NCI-H1694 (cell line): ENCODE measurements at places on chromosomes 13 and 19.
A peak's percentile ranks its signal among the peaks of the same experiment; 100 is the strongest.

DNA sequence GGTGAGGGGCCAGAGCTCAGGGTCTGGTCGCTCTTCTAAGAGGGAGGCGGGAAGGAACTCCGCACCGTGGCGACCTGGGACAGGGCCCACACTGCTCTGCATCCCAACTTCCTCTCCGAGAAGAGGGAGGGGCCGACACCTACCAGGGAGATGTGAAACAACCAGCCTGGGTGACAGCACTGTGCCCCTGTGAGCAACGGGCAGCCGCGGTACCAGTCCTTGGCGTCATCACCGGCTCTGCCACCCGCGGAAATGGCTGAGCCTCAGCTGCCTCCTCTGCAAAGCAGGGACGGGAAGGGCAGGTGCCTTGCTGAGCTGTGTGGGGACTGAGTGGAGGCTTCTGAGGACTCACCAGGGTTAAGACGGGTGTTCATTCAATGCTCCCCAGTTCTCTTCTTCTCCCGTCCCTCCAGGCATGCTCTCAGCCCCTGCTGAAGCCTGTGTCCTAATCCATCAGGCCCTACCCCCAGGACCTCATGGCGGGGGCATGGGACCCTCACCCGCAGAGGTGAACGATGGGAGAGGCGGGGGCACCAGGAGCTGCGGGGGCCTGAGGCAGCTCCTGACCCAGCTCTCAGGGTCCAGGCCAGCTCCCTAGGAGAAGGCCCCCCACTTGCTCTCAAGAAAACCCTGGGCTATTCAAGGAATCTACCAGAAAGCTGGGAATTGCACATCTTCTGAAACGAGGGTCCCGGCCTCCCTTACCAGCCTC lies 9.3 kb downstream of the ZNF787 start:
- DNase-seq = no peak

DNA sequence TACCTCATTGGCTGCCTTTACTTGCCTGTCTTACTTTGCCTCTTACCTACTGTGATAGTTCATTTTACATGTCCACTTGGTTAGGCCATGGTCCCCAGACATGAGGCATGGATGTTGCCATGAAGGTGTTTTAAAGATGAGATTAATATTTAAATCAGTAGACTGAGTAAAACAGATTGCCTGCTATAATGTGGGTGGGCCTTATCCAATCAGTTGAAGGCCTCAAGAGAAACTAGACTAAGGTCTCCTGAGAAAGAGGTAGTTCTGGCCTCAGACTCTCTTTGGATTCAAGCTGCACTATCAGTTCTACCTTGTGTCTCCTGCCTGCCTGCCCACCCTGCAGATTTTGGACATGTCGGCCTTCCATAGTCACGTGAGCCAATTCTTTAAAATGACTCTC lies 26.1 kb downstream of the ADGRE3 start:
- no peak for DNase-seq

DNA sequence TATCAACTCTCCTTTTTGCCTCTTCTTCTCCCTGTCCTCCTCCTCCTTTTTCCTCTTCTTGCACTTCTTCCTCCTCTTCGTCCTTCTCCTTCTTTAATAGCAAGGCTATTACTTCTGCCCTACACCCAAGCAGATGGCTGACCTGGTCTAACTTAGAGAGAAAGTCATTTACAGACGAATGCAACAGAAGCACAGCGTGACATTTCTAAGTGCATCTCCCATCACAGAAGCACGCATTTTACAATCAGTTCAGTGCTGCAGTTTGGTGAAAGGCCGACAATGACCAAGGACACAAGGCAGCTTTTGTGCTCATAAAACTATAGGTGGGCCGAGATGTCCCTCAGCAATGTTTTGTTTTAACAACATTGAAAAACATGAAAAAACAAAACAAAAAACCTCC lies 231.5 kb downstream of the FGF14 start:
- no peak for DNase-seq

DNA sequence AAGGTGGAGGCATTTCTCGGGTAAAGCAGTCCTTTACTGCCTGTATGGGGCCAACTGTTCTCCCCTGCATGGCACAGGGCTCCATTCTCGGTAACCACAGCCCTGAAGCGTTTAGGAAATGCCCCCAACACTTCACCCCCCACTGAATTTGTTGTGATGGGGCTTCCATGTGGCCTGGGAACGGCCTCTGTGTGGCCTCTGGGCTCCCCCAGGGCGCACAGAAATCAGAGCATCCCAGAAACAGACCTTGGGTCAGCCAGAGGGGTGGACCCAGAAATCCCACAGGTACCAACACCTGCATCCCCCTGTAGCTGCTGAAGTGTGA lies 153.7 kb upstream of the VSTM2B start:
- no peak for DNase-seq

GRCh38 chr13:20550799-20551198 lies 16.2 kb upstream of the IFT88 start:
- no peak for DNase-seq

DNA sequence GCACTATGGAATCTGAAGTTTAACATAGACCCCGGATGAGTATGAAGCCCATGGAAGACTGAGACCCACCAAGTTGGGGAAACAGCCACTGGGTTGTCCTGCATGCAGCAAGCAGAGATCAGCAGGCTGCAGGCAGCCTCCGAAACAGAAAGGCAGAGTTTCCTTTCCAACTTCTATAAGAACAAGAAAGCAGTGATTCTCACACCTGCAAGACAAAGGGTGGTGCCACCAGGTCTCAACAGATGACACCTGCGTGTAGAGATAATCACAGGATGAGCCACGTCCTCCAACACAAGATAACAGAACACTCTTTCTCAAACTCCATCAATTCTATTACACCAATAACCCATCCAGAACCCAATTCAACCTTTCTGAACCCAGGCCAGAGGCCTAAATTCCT lies 457.9 kb downstream of the FOXO1 start:
- DNase-seq = no peak

DNA sequence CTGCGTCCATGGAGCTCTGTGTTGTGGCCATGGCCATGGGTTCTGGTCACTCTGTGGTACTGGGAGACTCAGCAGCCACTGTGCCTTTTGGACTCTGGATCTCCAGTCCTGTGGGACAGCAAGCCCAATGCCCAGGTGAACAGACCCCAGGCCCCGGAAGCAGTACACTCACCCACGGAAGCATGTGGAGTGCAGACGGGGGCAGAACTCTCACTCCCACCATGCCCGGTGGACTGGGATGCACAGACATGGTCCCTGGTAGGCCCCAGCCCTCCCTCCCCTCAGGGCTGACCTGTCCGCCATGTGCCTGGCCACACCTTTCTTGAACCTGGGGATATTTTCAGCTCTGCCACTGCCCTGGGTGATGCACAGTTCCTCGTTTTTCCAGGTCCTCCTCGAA lies 163.3 kb downstream of the URI1 start:
- no peak for DNase-seq

DNA sequence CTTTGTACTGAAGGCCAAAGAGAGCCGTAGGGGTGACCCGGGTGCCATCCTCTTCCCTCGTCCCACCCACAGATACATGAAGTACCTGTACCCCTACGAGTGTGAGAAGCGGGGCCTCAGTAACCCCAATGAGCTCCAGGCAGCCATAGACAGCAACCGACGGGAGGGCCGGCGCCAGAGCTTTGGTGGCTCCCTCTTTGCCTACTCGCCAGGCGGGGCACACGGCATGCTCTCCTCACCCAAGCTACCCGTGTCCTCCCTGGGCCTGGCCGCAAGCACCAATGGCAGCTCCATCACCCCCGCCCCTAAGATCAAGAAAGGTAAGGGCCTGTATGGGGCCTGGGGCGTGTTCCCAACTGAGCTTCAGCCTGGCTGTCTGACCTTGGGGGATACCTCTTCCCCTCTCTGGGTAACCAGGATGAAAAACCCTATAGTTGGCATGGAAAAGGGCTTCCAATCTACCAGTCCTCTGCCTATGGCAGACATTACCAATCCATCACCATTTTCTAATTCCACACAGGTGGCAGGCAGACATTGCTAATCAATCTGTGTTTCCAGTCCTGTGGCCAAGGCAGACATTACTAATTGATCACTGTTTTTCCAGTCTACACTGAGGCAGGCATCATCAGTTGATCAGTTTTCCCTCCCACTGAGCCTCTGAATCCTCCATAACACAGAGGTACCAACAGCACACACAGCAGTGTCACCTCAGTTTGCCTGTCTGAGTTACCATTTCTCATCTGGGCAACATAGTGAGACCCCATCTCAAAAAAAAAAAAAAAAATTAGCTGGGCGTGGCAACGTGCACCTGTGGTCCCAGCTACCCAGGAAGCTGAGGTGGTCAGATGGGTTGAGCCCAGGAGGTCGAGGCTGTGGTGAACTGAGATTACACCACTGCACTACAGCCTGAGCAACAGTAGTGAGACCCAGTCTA lies 19.1 kb upstream of the WDR18 start:
- DNase-seq = no peak

- DNase-seq = no peak
Observed at GRCh38 chr13:24313439-24313838, 4.1 kb downstream of the C1QTNF9 start.

DNA sequence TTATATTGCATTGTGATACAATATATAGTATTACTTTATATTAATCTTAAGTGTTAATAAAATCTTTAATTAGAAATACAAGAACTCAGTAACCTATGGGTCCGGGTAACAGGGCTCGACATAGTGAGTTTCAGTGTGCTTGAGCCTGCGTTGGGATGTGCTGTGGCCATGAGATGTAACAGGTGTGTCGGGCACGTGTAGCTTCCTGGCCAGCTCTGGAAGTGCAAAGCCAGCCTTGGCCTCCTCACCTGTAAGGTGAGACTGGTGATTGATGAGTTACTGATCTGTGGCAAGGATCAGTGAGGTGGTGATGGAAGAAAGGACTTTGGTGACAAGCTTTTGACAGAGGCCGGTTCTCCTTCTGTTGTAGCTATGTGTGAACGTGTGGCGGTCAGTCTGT lies 19.2 kb downstream of the ATP4B start:
- DNase-seq = no peak

GRCh38 chr19:47456721-47457474 lies 14.8 kb downstream of the SLC8A2 start:
- no peak for DNase-seq

- no peak for DNase-seq
Observed at GRCh38 chr19:35061583-35062373, 20.3 kb downstream of the HPN start.

DNA sequence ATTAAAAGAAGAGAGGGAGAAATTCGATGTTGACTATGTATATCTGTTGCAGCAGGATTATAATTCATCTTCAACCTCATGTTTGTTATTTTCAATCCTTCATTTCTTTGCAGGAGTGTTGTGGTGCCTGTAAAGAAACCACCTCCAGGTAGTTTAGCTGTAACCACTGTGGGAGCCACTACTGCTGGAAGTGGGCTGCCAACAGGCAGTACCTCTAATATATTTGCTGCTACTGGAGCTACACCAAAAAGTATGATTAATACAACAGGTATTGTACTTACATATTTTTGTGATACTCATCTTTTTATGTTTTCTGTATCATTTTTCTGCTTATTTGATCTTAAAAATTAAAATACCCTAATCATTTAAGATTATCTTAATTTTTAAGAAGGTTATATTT lies 266.5 kb downstream of the NBEA start:
- DNase-seq = no peak

DNA sequence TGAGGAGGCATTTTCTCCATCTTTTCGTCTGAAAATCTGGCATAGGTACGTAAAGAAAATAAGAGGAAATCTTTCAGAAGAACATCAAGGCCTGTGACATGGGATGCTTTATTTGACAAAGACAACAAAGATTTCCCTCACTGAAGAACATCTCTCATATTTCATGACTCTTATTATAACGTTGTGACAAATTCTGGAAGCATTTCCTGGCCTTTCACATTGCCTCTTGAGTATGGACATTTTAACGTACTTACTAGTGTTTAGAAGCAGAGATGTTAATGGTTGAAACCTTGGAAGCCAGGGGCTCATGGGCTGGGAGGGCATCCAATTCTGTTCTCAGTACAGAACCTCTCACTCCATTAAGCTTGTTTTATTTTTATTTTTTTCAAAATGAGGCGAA lies 210.8 kb downstream of the DCT start:
- DNase-seq = no peak

- no peak for DNase-seq
Observed at GRCh38 chr19:33654840-33655508, 33.2 kb downstream of the CHST8 start.

GRCh38 chr19:46537136-46538097 lies 41.8 kb upstream of the PNMA8B start:
- DNase-seq = peak; percentile 35

GRCh38 chr13:33224686-33225085 lies 60.9 kb downstream of the STARD13 start:
- DNase-seq = no peak

DNA sequence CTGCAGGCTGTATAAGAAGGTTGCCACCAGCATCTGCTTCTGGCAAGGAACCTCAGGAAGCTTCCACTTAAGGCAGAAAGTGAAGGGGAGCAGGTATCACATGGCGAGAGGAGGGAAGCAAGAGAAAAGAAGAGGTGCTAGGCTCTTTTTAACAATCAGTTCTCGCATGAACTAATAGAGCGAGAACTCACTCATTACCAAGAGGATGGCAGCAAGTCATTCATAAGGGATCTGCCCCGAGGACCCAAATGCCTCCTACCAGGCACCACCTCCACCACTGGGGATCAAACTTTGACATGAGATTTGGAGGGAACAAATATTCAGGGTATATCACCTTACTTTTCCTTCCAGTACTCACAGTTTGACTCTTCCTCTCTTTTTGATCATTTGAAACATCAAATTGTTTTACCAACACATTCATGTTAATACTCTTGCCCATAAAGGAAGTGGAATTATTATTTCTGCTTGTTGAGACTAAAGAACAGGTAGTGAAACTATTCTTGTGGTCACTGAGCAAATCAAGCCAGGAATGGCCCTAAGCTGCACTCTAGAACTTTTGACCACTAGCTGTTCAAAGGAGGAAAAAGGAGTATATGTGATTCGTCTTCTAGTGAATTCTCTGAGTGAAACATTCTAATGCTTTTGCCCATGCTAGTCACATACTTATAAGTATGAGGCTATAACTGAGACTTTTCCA lies 45.0 kb downstream of the LACC1 start:
- no peak for DNase-seq

DNA sequence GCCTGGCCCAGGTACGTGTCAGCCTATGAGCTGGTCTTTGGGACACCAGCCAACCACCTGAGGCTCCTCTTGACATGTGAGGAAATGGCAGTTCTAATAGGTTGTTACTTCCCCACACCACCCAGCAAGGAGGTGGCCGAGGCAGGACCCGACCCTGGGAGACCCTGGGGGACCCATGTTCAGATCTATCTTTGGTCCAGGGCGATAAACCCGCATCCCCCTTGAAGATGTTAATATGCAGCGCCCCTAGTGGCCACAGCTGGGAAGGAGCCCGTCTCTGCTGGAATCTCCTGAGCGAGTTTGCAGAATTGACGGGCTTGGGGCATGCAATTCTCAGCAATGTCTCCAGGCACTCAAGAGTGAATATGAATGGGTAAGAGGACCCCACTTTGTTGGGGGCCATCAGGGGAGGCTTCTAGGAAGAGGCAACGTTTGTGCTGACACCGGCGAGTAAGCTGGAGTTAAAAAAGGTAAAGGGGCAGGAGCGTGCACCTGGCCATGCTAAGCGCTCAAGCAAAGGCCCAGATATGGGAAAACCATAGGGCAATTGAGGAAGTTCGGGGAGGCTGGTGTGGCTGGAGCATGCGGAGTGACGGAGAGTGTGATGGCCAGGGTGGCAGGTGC lies 1.5 kb upstream of the MYO1F start:
- peak; percentile 54 for DNase-seq
